ENCODE measurements at places on chromosomes 6 and 20.

GRCh38 chr20:21358737-21359136 is 38.6 kb downstream of the NKX2-4 start:
- no peak for DNase-seq

GRCh38 chr6:98669371-98669770 is 165.0 kb upstream of the POU3F2 start:
- DNase-seq: no peak

DNA sequence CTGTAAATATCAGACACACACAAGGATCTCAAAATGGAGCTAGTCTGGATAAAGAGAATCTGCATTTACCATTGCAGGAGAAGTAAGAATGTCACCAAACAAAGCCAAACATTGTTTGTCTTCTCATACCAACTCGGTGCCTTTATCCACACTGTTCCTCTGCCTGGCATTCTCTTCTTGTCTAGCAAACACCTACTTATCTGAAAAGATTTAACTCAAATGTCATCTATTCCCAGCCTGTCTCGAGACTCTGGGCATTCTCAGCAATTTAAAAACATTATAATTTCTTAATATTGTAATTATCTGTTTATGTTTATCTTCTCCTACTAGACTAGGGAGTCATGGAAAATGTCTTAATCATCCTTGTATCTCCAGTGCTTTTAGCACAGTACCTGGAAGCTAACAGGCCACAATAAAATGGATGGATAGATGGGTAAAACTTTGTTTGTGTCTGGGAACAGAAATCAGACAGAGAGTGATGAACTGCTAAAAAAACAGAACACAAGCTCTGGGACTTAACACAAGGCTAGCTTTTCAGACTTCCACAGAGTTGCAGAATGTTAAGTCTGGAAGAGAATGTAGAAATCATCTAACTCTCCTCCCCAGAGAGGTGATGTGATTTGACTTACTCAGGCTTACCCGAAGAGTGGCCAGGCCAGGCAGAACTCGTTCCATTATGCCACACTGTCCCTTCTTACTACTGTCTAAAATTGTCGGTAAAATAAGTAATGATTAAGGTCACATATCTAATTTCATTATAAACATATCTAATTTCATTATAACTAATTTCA is 42.3 kb upstream of the FAM83C start:
- no peak for DNase-seq

GRCh38 chr20:39248171-39248861 is 286.2 kb downstream of the DHX35 start:
- DNase-seq: no peak

DNA sequence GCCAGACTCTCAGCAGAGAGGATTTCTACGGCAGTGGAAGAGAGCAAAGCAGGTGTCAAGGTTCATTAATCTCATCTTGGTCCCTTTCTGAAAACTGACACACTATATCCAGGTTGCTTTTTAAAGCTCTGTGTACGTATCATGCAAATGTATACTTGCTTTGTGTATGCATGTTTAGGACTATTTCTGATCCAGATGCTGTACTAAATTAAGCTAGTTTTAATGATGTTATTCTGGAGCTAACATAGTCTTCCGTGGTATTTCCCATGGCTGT is 59.2 kb upstream of the SNX9 start:
- DNase-seq: no peak

DNA sequence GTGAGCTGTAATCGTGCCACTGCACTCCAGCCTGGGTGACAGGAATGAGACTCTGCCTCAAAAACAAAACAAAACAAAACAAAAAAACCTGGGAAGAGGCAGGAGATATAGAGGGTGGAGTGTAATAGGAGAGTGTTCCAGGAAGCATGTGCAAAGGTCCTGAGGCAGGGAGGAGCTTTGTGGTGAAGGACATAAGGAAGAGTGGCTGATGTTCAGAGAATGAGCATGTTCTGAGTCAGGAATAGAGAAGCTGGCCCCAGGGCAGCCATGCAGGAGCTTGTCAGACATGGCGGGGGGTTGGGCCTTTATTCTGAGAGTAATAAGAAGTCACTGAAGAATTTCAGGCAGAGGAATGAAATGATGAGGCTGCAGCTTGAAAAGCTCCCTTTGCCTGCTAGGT is 337.0 kb downstream of the CDH26 start:
- no peak for DNase-seq

DNA sequence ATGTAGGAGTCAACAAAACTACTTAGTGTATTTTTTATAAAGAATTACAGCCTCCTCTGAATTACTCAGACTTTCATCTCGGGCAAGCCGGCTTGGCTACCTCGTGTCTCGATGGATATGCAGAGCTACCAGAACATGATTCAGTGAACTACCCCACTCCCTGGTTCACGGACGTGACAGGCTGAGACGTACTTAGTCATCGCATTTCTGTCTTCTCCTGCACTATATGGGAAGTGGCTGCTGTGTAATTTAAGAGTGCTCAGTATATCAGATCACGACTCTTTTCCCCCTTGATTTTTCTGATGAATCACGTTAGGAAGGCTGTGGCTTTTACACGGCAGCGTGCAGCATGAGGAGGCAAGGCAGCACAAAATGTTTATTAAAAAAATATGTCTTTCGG is 302.7 kb upstream of the ZFP64 start:
- no peak for DNase-seq

DNA sequence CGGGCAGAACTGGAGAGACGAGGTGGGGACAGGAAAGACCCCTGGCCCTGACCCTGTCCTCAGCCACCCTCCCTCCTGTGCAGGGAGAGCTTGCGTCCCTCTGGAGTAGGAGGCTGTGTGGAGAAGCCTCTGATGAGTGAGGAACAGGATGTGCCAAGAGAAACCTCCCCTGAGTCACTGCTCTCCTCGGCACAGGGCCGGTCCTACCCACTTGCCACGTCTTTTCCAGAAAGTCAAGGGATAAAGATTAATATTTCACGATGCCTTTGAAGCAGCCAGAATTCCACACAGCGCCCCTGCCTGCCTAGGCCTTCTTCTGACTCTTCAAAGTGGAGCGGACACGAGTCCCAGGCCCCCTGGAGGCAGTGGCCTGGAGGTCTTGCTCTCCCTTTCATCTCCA is 34.9 kb upstream of the THBS2 start:
- no peak for DNase-seq

GRCh38 chr6:37105148-37106050 is 64.6 kb upstream of the PIM1 start:
- DNase-seq: no peak

DNA sequence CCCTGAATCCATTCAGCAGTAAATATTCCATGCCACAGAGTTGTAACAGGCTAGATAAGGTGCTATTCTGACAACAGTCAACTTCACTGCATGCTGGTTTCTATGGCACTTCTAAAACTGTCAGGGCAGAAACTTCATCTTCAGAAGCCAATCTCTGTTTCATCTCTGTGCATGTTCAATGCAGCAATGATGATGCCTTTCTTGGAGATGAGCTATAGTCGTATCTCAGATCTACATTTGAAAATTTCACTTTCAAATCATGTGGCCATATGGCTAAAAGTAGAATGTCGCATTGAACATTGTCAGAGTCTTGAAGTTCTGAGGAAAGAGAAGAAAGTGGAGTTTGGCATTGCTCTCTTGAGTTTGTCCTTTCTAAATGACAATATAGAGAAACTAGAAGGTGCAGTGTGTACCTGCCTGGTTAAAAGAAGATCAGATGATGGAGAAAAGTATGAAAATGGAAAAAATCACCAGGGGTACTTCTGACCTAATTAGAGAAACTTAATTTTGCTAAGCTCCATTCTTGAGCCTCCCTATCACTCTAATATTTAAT is 49.0 kb upstream of the VSTM2L start:
- DNase-seq: no peak

DNA sequence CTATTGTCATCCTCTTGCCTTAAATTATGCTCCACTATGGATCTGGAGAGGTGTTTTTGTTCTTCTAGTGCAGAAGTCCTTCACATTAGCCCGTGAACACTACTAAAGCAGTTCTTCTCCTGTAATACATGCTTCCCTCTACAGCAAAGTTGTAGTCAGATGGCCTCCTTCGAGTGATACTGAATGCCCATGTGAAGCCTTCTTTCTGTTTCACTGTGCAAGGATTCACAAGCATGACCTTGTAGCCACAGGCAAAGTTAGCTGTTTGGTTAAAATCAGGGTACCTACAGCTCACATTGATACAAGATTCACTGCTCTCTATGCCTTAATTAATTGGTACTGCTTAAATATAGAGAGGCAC is 47.6 kb downstream of the ARHGAP18 start:
- no peak for DNase-seq

DNA sequence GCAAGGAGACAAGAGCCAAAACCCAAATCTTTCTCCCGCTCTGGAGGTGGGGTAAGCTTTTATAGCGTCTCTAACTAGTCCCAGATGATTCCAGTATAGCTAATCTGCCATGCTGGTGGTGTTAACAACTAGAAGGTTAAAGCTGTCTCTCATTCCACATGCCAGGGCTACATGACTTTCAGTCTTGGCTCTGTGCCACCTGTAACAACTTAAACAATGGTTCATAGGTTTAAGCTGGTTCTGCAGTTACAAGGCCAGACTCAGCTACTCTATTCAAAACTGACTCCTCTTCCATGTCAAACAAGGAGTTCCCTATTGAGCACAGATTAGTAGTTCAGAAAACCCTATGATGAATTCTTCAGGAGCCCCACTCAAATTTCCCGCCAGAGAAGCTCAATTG is 128.9 kb downstream of the ELOVL4 start:
- no peak for DNase-seq

GRCh38 chr6:3211681-3212080 is 15.8 kb downstream of the TUBB2B start:
- no peak for DNase-seq

- no peak for DNase-seq
Measured at GRCh38 chr6:52555518-52556233, 21.2 kb downstream of the TRAM2 start.

GRCh38 chr6:18897350-18897749 is 510.2 kb downstream of the RNF144B start:
- DNase-seq: no peak

GRCh38 chr6:27025351-27025750 is 222.2 kb upstream of the PRSS16 start:
- no peak for DNase-seq

DNA sequence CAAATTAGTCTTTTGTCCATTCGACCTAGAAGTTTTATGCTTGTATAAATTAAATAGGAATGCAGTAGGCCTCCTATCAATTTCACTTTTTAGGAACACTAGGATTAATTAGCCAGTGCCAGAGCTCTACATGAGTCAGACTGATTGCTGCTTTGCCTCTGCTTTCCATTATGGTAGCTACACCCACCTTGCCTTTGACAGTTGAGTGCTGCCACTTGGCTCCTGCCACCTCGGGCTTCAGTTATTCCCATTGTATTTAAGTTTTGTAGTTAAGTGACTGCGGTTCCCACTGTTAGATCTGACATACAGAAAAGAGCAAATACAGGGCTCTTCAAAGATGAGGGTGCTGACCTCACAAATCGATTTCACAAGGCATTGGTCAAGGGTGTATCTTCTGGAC is 16.6 kb upstream of the WFDC12 start:
- no peak for DNase-seq

- DNase-seq: no peak
Measured at GRCh38 chr6:37174515-37175331, 4.8 kb downstream of the PIM1 start.

DNA sequence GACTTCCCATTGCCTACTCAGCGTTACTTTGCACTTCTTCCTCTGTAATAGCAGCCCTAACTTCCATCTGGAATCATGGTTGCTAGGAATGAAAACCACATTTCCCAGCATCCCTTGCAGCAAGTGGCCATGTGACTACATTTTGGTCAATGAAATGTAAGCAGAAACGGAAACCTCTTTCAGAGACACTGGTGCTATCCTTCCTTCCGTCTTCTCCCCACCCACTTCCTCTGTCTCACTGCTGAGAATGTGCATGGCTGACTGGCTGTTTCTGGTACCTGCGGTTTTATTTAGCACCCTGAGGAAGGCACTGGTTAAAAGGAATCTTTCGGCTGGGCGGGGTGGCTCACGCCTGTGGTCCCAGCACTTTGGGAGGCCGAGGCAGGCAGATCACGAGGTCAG is 107.4 kb downstream of the SCML4 start:
- DNase-seq: no peak

DNA sequence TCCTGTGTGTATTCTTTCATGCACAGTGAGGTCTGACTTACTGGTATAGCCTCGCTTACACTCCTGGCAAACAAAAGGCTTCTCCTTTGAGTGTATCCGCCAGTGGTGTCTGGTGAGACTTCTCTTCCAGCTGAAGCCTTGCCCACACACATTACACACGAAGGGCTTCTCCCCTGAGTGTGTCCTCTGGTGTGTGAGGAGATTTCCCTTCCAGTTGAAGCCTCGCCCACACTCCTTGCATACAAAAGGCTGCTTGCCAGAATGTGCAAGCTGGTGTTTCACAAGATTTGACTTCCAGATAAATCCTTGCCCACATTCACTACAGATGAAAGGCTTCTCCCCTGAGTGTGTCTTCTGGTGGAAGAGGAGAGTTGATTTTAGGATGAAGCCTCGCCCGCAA is 21.5 kb downstream of the ZNF337 start:
- DNase-seq: no peak

GRCh38 chr6:6689400-6690143 is 101.1 kb downstream of the LY86 start:
- no peak for DNase-seq

- DNase-seq: no peak
Measured at GRCh38 chr6:144417681-144418080, 132.5 kb downstream of the UTRN start.
